ENCODE measurements at places on chromosomes 1 and 21.

DNA sequence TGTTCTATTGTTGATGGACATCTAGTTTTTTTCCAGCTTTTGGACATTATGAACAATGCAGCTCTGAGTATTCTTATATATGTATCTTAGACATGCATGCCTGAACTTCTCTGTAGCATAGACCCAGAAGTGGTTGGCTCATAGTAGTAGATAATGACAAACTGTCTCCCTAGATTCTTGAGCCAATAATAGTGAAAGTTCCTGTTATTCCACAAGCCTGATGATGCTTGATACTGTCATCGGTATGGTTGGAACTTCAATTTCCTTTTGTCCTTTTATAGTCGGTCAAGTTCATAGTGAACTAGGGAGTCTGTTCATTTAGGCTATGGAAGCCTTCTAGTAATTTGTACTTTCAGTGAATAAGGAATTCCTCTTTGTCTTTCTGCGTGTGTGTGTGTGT lies 56.8 kb downstream of the MTR start:
- DNase-seq: no peak

- DNase-seq: no peak
Observed at GRCh38 chr1:161702250-161702649, 4.8 kb upstream of the FCRLA start.

- DNase-seq: no peak
Observed at GRCh38 chr1:248000169-248000568, 13.3 kb upstream of the OR2L5 start.

DNA sequence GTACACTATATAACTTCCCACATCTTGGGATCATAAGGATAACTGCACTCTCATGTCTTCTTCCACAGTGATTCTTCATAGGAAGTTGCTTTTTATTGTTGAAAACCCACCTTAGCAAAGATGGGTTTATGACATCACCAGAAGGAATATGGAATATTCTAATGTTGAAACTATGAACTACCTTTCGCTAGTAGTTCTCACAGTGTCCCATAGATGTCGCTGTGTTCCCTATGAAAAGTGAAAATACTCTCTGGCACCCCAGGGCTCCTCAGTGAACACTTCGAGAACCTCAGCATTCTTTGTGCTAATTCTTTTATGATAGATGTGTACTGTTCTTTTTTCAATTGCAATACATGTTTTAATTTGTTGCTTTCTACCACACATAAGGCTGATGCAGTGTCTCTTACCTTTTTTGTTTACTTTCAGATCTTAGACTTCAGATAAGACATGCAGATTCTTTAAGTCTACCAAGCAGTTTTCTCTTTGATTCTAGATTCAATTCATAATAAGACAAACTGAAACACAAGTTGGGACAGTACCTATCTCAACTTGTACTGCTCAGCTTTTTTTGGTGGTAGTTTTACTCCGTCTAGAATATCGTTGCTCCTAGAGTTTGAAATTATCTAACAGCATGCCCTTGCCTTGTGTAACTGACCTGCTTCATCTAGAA lies 90.8 kb downstream of the GTF2B start:
- DNase-seq: peak; percentile 63

DNA sequence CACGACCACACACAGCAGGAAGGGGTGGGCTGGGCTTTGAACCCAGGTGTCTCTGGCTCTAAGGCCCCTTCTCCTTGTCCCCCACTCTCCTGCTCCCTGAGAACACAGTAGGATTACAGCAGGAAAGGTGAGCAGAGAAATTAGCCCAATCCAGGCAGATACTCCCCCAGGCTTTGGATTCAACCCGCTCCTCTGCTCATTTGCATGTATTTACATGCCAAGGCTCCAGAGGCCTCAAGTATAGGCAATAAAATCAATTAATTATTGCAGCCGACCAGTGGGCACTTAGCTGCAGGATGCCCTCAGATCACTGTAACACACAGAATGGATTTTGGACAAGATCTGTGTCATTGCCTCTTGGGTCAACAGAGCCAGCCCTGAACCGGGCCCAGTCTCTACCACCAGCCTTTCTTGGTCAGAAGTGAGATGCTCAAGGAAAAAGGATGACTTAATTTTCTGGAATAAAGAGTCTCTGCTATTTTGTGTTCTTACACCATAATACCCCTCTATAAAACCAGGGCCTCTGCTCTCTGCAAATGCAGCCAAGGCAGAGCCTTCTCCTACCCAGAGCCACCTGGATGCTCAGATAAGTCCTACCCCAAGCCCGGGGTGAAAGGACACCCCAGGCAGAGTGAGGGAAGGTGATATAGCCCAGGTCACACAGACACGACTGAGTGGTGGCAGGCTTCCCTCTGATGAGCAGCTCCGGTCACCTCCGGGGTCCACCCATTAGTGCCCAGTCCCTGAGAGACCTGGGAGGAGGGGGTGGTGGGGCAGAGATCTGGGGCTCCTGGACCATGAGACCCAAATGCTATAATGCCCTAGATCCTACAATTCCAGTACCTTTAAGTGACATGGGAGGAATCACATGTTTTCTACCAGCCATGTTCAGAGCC lies 28.9 kb downstream of the MATN1 start:
- no peak for DNase-seq

GRCh38 chr1:230281556-230281955 lies 144.6 kb downstream of the PGBD5 start:
- DNase-seq: no peak

DNA sequence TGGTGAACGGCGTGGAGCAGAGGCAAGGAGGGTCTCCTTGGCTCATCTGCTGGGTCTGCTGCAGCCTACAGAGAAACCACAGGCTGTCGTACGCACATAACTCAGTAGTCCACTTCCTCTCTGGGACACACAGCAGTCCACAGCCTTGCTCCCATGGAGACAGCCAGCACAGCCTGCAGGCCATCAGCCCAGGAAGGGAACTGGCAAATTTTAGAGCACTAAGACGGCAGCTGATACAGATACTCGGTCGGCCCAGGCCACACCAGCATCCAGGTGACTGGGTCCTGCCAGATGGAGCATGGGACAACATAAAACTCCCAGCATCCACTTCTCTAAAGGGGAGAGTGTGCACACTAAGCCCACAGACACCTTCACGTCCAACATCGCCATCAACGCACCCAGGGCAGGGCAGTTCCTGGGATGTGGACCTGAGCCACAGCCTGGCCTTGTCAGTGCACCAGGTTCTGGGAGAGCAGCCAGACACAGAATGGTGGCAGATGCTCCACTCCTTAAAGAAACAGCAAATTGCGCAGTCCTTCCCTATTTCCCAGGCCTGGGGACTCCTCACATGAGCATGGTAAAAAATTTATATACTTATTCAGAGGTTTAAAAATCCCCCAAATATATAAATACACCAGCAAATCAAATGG lies 247.1 kb upstream of the RAB4A start:
- DNase-seq: no peak

- DNase-seq: no peak
Observed at GRCh38 chr1:170303034-170303433, 157.3 kb downstream of the NTMT2 start.

GRCh38 chr1:70038025-70038424 lies 167.4 kb downstream of the LRRC40 start:
- DNase-seq: no peak

GRCh38 chr1:32247983-32248889 lies 1.2 kb downstream of the FAM167B start:
- peak; percentile 79 for DNase-seq

GRCh38 chr21:42081138-42081537 lies 10.0 kb downstream of the UMODL1 start:
- DNase-seq: no peak

DNA sequence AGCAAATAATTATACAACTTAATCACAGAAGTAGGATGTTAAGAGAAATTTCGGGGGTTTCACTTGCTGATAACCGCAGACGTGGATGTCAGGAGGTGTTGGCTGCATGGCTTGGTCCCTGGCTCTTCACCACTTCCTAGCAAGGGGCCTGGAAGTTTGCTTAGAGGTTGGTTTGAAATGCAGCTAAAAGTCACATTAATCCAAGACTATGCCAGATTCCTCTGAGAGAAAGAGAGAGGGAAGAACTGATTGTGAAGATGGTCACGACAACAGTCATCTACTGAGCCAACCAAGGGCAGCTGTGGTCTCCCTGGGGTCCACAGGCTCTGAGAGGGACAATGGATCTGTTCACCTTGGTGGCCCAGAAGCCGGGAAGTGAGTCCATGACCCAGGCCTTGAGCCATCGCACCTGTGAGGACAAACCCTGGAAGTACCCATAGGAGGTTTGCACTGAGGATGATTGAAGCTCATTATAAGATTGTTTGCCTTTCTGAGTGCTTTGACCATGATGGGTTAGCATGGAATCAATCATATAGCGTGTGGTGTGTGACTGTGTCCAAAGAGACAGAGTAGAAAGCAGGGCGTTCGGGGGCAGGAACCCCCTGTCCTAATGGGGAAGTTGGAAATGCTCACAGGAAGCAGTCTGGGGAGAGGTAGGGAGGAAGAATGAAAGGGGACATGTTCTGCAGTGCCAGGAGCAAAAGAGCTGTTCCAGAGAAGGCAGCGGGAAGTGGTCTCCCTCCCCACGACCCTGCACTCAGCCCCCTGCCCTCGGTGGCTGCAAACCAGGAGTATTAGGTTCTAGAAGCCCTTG lies 47.1 kb downstream of the UMODL1 start:
- DNase-seq: no peak

- DNase-seq: no peak
Observed at GRCh38 chr1:20551161-20551560, 1.2 kb upstream of the FAM43B start.

DNA sequence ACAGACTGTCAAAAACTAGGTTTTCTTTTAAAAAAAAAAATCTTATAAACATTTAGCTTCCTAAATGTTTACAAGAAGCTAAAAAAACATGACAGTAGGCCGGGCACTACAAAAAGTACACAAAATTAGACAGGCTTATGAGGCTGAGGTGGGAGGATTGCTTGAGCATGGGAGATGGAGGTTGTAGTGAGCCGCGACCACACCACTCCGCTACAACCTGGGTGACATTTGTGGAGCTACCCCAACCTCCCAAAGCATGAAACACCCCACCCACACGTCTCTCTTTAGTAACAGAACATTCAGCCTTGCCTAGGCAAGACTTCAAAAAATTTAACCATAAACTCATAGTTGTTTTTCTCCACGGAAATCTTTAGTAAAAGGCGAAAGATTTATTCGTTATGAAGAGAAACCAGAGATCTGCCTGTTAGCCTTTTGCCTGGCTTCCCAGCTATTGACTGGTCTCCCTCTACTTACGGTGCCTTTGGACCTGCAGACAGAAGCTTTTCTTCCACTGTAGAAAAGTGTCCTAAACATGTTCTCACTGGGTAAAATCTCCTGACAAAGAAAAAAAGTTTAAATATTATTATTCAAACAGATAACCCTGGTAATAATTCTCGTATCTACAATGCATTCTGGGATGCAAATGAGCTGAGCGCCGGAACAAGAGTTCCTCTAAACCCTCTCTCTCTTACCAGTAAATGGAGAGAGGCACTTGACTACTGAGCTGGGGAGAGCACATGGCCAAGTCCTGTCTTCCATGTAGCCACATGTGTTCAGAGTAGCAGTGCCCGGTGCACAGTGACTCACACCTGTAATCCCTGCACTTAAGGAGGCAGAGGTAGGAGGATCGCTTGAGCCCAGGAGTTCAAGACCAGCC lies 9.2 kb downstream of the RNU5D-1 start:
- DNase-seq: peak; percentile 80

GRCh38 chr1:14976256-14976655 lies 177.3 kb upstream of the TMEM51 start:
- no peak for DNase-seq

GRCh38 chr1:114554577-114554976 lies 26.8 kb downstream of the BCAS2 start:
- DNase-seq: no peak

GRCh38 chr1:193070386-193070753 lies 11.0 kb downstream of the RO60 start:
- DNase-seq: no peak

- no peak for DNase-seq
Observed at GRCh38 chr1:29708796-29709703, 472.7 kb downstream of the PTPRU start.

DNA sequence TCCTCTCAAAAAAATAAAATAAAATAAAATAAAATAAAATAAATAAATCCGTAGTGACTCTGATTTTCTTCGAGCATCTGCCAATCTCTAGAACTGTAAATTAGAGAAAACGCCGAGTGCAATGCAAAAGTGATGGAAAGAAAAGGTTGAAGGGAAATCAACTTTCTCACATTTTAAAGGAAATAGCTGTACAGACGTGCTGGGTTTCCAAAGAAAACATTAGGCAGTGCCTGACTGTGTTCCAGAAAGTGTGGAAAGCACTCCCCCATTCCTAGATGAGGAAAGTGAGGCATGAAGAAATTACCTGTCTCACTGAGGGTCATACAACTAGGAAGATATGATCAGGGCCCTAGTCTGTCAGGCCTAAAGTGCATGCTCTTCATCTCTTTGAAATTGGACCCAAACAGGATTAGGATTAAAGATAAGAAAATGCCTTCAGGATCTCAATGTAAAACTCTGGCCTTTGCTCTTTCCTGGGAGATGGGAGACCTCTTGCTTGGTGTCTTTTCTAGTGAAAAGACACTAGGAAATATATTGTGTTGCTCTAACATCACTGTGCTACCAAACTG lies 1.8 kb upstream of the PTPN14 start:
- DNase-seq: no peak

GRCh38 chr1:46289976-46290375 lies 13.4 kb downstream of the LRRC41 start:
- DNase-seq: no peak

DNA sequence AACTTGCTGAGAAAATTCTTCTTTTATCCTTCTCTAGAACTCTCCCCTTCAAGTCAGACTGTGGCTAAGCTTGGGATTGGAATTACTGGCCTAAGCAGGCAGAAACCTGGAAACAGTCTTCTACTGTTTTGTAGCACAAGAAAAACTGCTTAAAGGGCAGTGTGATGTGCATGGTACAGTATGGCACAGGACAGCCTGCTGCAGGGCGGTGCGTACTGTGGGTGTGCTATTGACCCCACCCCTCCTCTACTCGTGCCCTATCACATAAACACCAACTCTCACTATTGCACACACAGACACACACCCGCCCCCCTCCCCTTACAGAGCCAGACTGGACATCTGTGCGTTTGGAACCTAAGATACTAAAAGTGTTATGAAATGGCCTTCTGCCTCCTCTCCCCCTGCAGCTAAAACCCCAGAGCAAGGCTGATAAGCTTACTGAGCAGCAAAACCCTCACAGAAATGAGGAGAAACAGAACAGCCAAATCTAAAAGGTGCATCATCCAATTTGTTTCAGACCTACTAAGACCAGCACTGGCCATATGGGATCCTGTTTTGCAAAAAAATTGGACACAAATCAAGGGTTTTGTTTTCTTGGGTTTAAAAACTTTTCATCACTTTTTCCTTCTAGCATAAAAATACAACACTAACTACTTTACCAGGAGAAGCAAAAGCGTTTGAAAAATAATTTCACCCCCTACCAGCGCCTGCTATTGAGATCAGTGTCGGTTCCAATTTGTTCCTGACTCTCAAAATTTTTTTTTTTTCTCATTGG lies 355.8 kb upstream of the LYPLAL1 start:
- no peak for DNase-seq

DNA sequence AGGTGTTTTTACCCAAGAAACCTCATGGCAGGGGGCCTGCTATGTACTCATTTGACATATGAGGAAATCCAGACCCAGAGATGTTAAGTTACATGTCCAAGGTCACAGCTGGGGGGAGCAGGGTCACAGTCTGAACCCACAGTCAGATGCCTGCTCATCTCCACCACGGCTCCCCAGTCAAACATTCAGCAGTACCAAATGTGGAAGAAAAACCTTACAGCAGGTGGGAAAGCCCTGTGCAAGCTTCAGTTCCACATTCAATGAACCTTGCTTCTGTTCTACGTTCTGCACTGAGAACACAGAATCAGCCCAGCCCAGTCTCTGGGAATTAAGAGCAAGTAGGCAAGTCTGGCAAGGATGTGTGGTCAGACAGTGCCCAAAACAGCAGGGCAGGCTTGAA lies 35.2 kb downstream of the LRP8 start:
- no peak for DNase-seq

GRCh38 chr1:72438270-72438669 lies 155.9 kb upstream of the NEGR1 start:
- no peak for DNase-seq
